Left renal pelvis (tissue), 4 donors: ENCODE measurements at places on chromosomes 1 and 21. TPM values are rescaled to one million over a fixed set of nuclear protein-coding genes. Genes with fewer than 3 reads are reported as not detected.

LRRC8B gene
- 9.6 TPM for polyA plus RNA-seq

GADD45A gene
- polyA plus RNA-seq = 117 TPM

LTN1 gene
- polyA plus RNA-seq = 36.2 TPM

FCMR gene
- polyA plus RNA-seq = 2.3 TPM

SLC45A1 gene
- 3.1 TPM for polyA plus RNA-seq

SH2D5 gene
- 1.6 TPM for polyA plus RNA-seq

TRIM67 gene
- 0.20 TPM for polyA plus RNA-seq

OR2L5 gene
- not detected for polyA plus RNA-seq

SLC35F3 gene
- 0.75 TPM for polyA plus RNA-seq

GCSAML gene
- polyA plus RNA-seq = 0.61 TPM

NHLH1 gene
- 0.06 TPM for polyA plus RNA-seq

PHLDA3 gene
- 9.2 TPM for polyA plus RNA-seq

OR14I1 gene
- polyA plus RNA-seq = not detected

ZBTB37 gene
- polyA plus RNA-seq = 7.5 TPM

KCNH1 gene
- polyA plus RNA-seq = 0.21 TPM

MAEL gene
- 1.4 TPM for polyA plus RNA-seq

CYP4A11 gene
- 44.5 TPM for polyA plus RNA-seq

LCE2A gene
- not detected for polyA plus RNA-seq

KMO gene
- 0.59 TPM for polyA plus RNA-seq

GJA9 gene
- polyA plus RNA-seq = 0.22 TPM

ANGPTL1 gene
- 56.5 TPM for polyA plus RNA-seq

MEX3A gene
- polyA plus RNA-seq = 43.5 TPM

SHISAL2A gene
- 1.5 TPM for polyA plus RNA-seq

CLCNKA gene
- 19.7 TPM for polyA plus RNA-seq

CRNN gene
- not detected for polyA plus RNA-seq

PTPRU gene
- polyA plus RNA-seq = 8.9 TPM

UQCRHL gene
- polyA plus RNA-seq = 0.92 TPM

RGS8 gene
- polyA plus RNA-seq = 0.03 TPM

TNNI3K gene
- polyA plus RNA-seq = 1.8 TPM

S100A12 gene
- polyA plus RNA-seq = 1.4 TPM

AVPR1B gene
- 0.57 TPM for polyA plus RNA-seq

AMPD1 gene
- not detected for polyA plus RNA-seq

PTPN14 gene
- 34.0 TPM for polyA plus RNA-seq

ARHGAP29 gene
- polyA plus RNA-seq = 80.8 TPM

PLA2G2A gene
- polyA plus RNA-seq = 0.25 TPM

ADORA3 gene
- polyA plus RNA-seq = 0.49 TPM

LYST gene
- polyA plus RNA-seq = 11.9 TPM
